ENCODE measurements at places on chromosomes 7 and 10.

DNA sequence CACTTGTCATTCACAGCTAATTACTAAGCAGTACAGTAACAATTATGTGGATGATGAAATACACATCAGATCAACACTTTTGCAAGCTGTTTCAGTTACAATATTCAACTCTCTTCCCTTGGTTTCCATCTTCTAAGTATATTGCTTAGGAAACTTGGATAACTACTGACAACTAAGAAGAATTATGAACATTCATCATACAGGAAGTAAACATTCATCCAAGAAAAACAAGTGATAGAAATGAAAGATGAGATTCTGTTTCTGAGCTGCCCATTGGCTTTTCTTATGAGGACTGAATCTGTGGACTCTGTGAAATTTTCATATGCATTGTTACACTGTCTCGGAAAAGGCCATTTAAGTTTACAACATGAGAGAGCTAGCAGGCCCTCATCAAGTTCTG is 240.2 kb downstream of the PRKG1 start:
- no peak for DNase-seq

DNA sequence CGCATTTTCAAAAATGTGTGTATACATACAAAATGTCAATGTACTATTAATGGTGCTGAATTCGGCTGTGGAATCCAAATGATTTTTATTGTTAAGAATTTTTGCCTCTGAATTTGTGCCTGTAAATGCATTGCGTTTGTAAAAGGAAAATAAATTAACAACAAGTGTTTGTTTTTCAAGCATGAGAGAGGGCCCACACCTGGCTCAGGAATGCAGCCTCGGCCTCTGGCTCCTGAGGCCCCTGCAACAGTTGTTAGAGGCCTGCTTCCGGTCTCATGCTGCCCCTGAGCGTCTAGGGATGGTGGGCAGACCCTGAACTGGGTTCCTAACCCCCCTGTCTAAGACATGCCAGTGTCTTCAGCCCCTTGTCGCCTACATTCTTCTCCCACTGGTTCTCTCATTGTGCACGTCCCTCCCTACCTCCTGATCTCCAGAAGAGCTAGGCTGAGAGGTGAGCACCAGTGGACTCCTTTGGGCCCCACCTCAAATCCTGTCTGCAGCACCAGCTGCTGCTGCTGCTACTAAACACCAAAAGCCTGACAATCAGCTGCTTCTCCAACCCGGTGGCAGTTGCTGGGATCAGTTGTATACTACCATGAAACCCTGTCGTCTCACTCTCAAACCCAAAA is 1.9 kb upstream of the BTBD16 start:
- DNase-seq = no peak

- no peak for DNase-seq
Measured at GRCh38 chr7:114988026-114988425, 66.1 kb downstream of the MDFIC start.

- no peak for DNase-seq
Measured at GRCh38 chr10:70931168-70931815, 42.9 kb upstream of the PCBD1 start.

DNA sequence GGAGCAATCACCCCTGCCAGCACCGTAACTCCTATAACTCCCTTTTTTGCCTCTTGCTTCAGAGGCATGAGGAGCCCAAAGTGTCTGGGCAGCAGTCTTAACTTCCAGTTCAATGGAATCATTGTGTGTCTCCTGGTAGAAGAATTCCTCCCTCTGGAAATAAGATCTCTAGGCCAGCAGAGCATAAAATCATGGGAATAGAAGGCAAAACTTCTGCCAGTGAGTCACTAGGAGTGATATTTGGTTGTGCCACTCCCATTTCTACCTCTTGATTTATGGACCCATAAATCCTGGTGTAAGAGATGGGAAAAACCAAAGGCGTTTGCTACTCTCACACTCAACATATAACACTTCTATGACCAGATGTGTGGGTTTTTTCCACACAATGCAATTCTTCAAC is 104.9 kb upstream of the FAM180A start:
- no peak for DNase-seq

DNA sequence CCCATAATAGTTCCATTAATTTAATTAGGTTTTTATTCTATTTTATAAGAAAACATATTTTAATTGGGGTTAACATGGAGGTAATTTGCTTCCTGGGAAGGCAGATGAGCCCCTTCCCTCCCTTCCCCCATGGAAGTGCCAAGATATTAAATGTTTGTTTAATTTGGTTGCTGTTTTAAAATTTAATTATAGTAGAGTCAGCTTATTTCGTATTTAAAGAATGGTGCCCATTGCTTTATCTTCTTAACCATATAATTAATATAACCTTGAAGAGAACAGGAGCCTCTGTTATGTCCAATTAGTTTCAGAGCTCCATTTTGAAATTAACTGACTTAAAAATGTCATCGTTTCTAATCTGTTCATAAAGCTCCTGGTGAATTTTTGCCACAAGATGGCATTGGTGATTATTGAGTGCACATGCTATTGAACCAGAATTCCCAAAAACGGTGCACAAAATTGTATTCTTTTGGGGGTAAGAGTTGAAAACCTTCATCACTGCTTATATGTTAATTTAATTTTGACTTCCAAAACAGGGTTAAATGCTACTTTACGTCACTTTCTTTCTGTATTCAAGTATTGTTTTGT is 26.0 kb downstream of the KLHDC10 start:
- DNase-seq = no peak

DNA sequence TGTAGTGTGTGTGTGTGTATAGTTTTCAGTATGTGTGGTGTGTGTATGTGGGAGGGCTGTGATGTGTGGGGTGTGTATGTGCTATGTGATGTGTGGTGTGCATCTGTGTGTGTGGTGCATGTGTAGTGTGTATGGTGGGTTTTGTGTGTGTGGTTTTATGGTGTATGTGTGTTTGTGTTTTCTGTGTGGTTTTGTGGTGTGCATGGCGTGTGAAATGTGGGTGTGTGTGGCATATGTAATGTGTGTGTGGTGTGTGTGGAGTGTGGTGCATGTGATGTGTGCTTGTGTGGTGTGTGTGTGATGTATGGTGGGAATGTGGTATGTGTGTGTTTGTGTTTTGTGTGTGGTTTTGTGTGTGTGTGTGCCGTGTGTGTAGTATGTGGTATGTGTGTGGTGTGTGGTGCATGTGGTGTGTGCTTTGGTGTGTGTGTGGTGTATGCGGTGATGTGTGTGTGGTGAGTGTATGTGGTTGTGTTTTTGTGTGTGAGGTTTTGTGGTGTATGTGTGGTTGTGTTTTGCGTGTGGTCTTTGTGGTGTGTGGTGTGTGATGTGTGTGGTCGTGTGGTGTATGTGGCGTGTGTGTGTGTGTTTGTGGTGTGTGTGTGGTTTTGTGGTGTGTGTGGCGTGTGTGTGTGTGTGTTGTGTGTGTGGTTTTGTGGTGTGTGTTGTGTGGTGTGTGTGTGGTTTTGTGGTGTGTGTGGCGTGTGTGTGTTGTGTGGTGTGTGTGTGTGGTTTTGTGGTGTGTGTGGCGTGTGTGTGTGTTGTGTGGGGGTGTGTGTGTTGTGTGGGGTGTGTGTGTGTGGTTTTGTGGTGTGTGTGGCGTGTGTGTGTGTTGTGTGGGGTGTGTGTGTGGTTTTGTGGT is 18.0 kb upstream of the PPP2R2D start:
- no peak for DNase-seq

DNA sequence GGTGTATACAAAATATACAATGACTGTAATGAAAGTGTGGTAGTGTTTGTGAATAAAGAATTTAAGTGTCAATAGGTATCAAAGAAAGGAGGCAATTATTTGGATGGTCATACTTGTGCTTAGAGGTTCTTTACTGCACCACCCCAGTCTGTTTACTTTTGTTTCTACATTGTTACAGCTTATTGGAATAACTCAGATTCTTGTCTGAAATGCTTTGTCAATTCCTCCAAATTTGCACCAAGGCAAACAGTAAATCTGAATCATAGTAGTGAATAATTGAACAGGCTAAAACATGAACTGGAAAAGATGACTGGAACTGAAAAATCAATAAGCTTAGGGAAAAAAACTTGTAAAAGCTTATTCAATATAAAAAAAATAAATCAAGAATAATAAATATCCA is 319.2 kb downstream of the EXOC4 start:
- DNase-seq = no peak

DNA sequence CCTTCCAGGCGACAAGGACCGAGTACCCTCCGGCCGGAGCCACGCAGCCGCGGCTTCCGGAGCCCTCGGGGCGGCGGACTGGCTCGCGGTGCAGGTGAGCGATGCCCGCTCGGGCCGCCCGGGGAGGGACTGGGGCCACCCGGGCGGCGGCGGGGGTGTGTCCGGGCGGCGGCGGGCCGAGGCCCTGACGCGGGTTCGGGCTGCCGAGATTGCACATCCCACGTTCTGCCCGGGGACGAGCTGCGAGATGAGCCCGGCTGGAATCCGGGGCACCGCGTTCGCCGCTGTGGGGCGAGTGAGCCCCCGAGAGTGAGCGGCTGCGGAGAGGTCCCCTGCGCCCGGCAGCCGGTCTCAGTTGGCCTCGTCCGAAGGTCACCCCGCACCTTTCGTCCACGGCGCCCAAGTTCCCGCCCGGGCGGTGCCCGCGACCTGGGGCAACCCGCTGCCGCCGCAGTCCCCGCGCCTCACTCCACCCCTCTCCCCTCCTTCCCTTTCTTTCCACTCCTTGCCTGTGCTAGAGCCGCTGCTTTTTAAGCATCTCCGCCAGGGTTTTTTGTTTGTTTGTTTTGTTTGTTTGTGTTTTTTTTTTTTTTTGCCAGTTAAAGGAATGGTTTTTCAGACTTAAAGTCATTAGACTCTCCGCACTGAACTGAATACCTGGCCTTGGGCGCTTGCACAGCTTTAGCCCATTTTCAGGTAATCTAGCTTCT is 515 bp downstream of the RALA start:
- DNase-seq = no peak

DNA sequence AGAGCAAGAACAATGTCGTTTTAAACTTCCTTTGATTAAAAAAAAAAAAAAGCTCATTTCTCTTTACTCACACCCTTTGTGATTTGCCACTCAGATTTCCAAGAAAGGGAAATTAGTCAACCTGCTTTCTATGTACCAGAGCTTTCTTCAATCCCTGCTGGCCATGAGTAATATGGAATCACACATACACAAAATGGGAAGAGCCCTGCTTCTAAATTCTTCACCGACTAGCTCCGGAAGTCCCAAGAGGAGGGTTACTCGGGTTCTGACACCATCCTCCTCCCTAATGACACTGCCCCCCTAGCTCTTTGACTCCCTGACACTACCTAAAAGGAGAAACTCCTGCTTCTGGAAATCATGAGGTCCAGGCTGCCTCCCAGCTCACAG is 81.8 kb upstream of the SFMBT2 start:
- DNase-seq = no peak

- no peak for DNase-seq
Measured at GRCh38 chr10:26448292-26448691, 10.2 kb downstream of the APBB1IP start.

DNA sequence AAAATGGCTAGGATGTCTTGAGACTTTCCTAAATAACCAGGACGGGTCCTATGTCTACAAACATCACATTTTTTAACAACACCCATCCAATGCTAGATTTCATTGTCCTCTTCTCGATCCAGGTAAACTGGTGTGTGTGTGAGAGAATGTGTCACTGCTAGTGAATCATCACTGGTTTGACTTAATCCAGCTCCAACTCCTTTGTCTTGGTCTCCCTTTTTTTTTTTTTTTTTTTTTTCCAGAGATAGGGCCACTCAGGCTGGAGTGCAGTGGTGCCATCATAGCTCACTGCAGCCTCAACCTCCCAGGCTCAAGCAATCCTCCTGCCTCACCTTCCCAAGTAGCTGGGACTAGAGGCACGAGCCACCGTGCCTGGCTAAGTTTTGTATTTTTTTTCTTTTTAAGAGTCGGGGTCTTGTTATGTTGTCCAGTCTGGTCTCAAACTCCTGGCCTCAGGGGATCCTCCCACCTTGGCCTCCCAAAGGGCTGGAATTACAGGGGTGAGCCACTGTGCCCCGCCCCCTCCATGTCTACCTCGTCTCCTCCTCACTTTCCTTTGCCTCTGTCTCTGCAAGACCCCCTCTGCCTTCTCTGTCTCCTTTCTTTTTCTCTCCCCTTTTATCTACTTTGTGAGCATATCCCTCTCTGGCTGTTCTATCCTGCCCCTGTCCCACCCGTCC is 2.2 kb upstream of the UFSP1 start:
- DNase-seq = no peak

DNA sequence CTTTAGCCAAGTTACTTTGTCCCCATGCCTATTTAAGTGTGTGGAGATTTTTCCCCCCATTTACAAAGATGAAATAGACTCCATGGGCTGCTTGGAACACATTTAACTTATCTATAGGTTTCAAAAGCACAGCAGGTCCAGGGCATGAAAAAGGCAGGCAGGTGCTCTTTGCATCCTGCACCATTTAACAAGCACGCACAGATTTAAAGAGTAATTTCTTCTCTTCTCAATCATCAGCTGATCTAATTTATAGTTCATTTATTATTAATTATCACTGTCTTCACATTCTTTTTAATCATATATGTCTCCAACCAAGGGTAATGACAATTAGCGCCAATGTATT is 156.8 kb downstream of the CACNA2D1 start:
- no peak for DNase-seq

GRCh38 chr10:130351466-130352290 is 215.5 kb downstream of the GLRX3 start:
- no peak for DNase-seq

DNA sequence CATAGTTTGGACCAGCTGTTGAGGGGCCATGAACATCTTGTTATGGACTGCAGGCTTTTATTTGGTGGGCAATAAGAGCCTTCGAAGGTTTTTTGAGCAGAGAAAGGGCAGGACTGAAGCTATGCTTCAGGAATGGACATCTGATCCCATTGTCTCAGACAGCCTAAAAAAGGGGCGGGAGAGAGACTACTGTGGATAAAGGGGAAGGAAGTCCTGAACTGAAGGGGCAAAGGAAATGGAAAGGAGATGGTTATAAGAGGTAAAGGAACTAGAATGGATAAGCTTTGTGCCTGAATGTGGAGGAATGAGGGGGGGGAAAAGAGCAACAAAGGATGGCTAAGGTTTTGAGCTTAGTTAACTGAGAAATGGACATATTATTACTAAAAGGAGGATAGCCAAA is 172.5 kb downstream of the SKAP2 start:
- no peak for DNase-seq

DNA sequence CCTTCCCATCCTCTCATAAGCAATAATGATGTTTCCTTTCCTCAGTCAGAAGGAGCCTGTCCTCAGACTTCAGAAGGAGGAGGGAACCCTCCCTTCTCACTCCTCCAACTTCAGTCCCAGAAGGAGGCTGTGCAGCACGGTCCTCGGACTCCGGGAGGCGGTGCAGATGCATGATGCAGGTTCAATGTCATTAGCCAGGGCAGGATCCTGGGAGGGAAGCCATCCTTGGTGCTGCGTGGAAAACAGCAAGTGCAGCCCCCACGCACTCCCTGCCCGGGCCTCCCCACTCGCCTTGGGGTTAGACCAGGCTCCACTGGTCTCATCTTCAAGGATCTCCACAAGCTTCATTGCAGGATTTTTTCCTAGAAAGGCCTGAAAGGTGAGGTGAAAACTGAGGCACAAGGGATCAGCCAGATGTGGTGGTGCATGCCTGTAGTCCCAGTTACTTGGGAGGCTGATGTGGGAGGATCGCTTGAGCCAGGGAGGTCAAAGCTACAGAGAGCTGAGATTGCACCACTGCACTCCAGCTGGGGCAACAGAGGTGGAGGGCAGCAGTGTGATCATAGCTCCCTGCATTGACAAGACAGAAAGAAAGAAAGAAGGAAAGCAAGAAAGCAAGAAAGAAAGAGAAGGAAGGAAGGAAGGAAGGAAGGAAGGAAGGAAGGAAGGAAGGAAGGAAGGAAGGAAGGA is 62.0 kb downstream of the ASB13 start:
- no peak for DNase-seq
